ENCODE measurements at places on chromosomes 13 and 19. TPM values are rescaled to one million over a fixed set of nuclear protein-coding genes. Genes with fewer than 3 reads are reported as not detected.
A peak's percentile ranks its signal among the peaks of the same experiment; 100 is the strongest.

CLEC4G gene
- total RNA-seq = not detected

DHDH gene
- total RNA-seq = 4.5 TPM

GRCh38 chr13:112587212-112587763, 665 bp downstream of the TUBGCP3 start:
- H3K27me3 ChIP-seq = no peaks in the 10 kb centered on the region
- H3K4me3 ChIP-seq = peak overlapping the region; percentile 96
- peaks cover 17% of the 10 kb centered on the region for H3K36me3 ChIP-seq
- peaks cover 47% of the 10 kb centered on the region for H3K4me1 ChIP-seq
- DNase-seq = peak; percentile 78

DNA sequence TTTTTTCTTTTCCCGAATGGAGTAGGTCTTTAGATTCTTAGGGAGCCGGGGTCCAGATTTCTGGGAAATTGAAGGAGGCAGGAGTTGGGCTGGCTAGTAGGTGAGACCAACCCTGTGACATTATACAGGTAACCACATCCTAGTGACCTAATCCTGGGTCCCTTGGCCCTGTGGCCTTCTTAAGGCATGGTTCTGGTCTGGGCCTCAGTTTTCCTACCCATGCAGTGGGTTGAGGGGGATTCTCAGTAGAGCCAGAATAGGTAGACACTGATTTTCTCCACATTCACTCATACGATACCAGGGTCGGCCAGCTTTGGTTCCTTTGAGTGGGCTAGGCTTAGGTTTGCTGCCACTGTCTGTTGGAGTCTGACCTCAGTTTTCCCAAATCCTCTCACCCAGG, 7.2 kb downstream of the PPFIA3 start:
- H3K27ac ChIP-seq = no peak overlapping the region
- H3K4me1 ChIP-seq = peaks cover 13% of the 10 kb centered on the region
- no peaks in the 10 kb centered on the region for H3K27me3 ChIP-seq
- H3K4me3 ChIP-seq = no peak overlapping the region

DNA sequence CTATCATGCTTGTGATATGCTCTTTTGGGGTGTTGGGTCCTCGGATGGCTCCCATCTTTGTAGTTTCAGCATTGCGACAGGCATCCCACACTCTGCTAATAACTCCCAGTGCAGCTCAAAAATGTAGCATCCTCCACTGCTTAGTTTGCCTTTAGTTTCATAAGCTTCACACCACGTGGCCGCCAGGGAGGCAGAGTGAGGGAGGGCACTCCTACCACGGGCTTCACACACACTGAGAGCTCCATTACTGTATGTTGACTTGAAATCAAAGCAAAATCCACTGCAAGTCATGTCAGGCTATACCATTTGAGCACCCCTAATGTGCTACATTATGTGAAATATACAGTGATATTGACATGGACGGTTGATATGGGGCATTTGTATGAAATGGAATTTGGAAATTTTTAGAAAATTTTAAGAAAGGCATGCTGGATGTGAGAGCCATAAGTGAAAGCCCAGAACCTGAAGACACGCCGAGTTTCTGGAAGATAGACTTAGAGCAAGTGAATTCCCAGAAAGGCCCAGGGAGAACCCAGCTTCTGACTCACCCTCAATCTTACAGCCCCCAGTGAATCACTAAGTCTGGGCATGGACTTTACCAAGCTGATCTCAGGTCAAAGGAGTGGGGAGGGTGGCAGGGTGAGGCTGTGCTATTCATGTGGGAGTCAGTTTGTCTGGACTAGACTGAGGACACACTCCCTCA, 94.1 kb downstream of the HSPH1 start:
- H3K27me3 ChIP-seq = peaks cover 3% of the 10 kb centered on the region
- H3K36me3 ChIP-seq = no peaks in the 10 kb centered on the region
- DNase-seq = peak; percentile 15
- no peak overlapping the region for H3K27ac ChIP-seq
- peaks cover 18% of the 10 kb centered on the region for H3K4me1 ChIP-seq
- H3K4me3 ChIP-seq = no peak overlapping the region

GRCh38 chr13:22121146-22121739, 450.4 kb downstream of the FGF9 start:
- DNase-seq = no peak
- peaks cover 7% of the 10 kb centered on the region for H3K4me1 ChIP-seq
- no peaks in the 10 kb centered on the region for H3K36me3 ChIP-seq

DNA sequence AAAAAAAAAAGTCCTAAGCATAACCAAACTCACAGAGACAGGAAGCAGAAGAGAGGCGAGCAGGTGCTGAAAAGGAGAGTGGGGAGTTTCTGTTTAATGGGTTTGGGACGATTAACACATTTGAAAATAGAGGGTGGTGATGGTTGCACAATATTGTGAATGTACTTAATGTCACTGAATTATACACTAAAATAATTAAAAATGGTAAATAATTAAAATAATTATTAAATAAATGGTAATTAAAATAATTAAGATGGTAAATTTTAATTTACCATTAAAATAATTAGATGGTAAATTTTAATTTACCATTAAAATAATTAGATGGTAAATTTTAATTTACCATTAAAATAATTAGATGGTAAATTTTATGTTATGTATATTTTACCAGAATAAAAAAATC, 74.8 kb upstream of the XPO4 start:
- no peak for DNase-seq
- no peak overlapping the region for H3K4me3 ChIP-seq
- H3K27ac ChIP-seq = no peak overlapping the region

Measured in activated naive CD4-positive, alpha-beta T cell treated with anti-CD3 and anti-CD28 coated beads for 36 hours (primary cell).